ENCODE measurements at places on chromosomes 2 and 18. TPM values are rescaled to one million over a fixed set of nuclear protein-coding genes. Genes with fewer than 3 reads are reported as not detected.
A peak's percentile ranks its signal among the peaks of the same experiment; 100 is the strongest.

DNA sequence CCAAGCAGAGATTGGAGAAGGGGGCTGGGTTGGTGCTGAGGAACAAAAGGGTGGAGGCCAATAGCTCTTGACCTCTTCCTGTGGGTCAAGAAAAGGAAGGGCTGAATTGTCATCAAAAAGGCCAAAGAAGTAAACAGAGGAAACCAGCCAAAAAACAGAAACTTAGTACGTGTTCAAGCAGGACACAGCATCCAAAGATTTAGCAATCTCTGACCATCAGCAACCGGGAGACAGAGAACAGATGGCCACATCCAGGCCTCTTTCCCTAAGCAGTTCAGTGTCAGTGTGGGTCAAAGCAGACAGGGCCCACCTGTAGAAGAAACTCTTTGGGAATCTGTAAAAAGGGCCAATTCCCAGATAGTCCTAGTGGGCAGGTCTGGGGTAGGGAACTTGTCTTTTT, 2.9 kb downstream of the DNPEP start:
- H3K27ac ChIP-seq: no peak overlapping the region
- peaks cover 18% of the 10 kb centered on the region for H3K36me3 ChIP-seq
- no peaks in the 10 kb centered on the region for H3K27me3 ChIP-seq
- H3K4me3 ChIP-seq: no peak overlapping the region
- H3K4me1 ChIP-seq: peaks cover 14% of the 10 kb centered on the region

GRCh38 chr18:69483574-69483973, 82.9 kb downstream of the DOK6 start:
- peaks cover 4% of the 10 kb centered on the region for H3K4me1 ChIP-seq
- no peak overlapping the region for H3K27ac ChIP-seq
- H3K36me3 ChIP-seq: no peaks in the 10 kb centered on the region
- no peaks in the 10 kb centered on the region for H3K27me3 ChIP-seq
- H3K4me3 ChIP-seq: no peak overlapping the region
- no peak for DNase-seq

- no peaks in the 10 kb centered on the region for H3K27me3 ChIP-seq
- H3K27ac ChIP-seq: peak overlapping the region; percentile 66
- H3K4me1 ChIP-seq: peaks cover 7% of the 10 kb centered on the region
- DNase-seq: no peak
- H3K36me3 ChIP-seq: peaks cover 4% of the 10 kb centered on the region
Measured at GRCh38 chr2:69428981-69429380, 8.3 kb downstream of the NFU1 start.

FSIP2 gene
- total RNA-seq: 1.7 TPM

GRCh38 chr18:51133580-51134160, 63.8 kb downstream of the MEX3C start:
- peaks cover 36% of the 10 kb centered on the region for H3K4me1 ChIP-seq
- H3K27ac ChIP-seq: no peak overlapping the region
- H3K4me3 ChIP-seq: no peak overlapping the region
- no peaks in the 10 kb centered on the region for H3K36me3 ChIP-seq

CFLAR gene
- total RNA-seq: 35.8 TPM

DNA sequence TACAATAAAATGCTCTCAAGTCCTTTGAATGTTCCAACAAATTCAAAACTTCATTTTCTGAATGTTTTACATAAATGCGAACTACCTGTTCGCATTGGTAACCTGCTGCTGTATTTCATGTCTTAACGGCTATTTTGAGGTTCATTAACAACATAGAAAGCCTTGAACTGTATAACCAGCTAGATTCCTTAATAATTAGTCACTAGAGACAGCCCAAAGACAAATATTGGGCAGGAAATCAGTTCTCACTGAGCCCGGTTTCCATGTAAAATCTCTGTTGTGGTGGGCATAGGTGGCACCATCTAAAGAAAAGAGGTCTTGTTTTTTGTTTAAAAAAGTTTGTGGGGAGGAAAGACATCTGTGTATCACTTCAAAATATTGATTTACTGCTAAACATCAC, 29.2 kb downstream of the PDIA6 start:
- no peak overlapping the region for H3K4me3 ChIP-seq
- H3K27me3 ChIP-seq: no peaks in the 10 kb centered on the region
- H3K4me1 ChIP-seq: peaks cover 17% of the 10 kb centered on the region
- H3K27ac ChIP-seq: peak overlapping the region; percentile 74
- peaks cover 45% of the 10 kb centered on the region for H3K36me3 ChIP-seq
- DNase-seq: no peak

DNA sequence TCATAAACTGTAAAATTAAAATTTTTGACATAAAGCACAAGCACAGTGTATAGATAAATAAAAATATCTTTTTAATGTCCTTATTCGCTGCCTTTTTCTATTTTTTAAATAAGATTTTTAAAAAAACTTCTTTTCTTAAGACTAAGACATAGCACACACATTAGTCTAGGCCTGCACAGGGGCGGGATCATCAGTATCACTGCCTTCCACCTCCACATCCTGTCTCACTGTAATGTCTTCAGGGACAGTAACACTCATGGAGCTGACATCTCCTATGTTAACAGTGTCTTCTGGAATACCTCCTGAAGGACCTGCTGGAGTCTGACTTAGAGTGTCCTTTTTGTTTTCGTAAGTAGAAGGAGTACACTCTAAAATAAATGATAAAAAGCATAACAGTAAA, 33.0 kb downstream of the VAPA start:
- peaks cover 23% of the 10 kb centered on the region for H3K36me3 ChIP-seq
- no peak overlapping the region for H3K4me3 ChIP-seq
- H3K4me1 ChIP-seq: peaks cover 7% of the 10 kb centered on the region
- DNase-seq: no peak

ASB18 gene
- total RNA-seq: not detected

- no peak overlapping the region for H3K4me3 ChIP-seq
- peaks cover 54% of the 10 kb centered on the region for H3K4me1 ChIP-seq
- peaks cover 3% of the 10 kb centered on the region for H3K36me3 ChIP-seq
- peak overlapping the region; percentile 49 for H3K27ac ChIP-seq
Measured at GRCh38 chr2:191301971-191302370, 56.8 kb downstream of the MYO1B start.

DNA sequence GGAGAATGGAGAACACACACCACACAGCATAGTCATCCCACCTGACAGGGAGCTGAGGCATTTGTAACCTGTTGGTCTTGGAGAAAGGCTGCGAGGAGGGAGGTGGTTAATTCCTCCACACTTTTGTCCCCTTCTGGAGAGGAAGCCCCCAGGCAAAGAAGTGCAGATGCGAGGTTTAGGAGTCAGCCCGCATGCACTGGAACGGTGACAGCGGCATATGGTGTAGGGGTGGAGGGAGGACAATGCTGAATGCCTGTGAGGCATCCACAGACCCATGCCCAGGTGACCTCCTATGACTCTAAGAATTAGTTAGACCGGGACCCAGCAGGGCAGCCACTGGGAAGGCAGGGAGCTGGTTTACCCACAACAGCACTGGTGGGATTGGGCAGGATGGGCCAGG, 12.2 kb downstream of the SPATA3 start:
- H3K4me3 ChIP-seq: no peak overlapping the region
- no peak overlapping the region for H3K27ac ChIP-seq
- H3K36me3 ChIP-seq: no peaks in the 10 kb centered on the region
- H3K27me3 ChIP-seq: peaks cover 41% of the 10 kb centered on the region

- no peak for DNase-seq
- peaks cover 58% of the 10 kb centered on the region for H3K4me1 ChIP-seq
- H3K36me3 ChIP-seq: no peaks in the 10 kb centered on the region
- H3K27me3 ChIP-seq: no peaks in the 10 kb centered on the region
- peak overlapping the region; percentile 95 for H3K27ac ChIP-seq
Measured at GRCh38 chr2:27890924-27891672, 569 bp downstream of the BABAM2 start.

- H3K27me3 ChIP-seq: no peaks in the 10 kb centered on the region
- peak; percentile 58 for DNase-seq
- no peak overlapping the region for H3K4me3 ChIP-seq
Measured at GRCh38 chr2:10007921-10008808, 35.2 kb upstream of the KLF11 start.

HOXD13 gene
- total RNA-seq: not detected

GRCh38 chr18:58091099-58091611, 47.1 kb downstream of the NEDD4L start:
- no peak overlapping the region for H3K27ac ChIP-seq
- peaks cover 3% of the 10 kb centered on the region for H3K36me3 ChIP-seq
- no peak for DNase-seq

DNA sequence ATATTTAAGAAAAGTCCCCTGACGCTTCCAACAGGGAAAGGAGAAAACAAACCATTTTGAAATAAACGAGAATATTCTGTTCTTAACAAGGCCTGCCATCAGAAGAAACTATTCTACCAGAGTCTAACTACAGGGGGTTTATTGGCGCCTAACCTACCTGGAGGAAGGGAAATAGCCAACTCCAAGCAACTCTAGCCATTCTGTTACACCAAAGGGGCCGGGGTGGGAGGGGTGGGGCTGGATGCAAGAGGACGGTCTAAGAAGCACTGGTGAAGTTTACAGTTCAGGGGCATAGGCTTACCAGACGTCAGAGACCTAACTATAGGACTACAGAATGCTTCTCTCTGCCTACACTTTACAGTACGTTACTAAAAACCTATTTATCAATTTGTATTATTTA, 60.5 kb upstream of the GALNT5 start:
- H3K27ac ChIP-seq: no peak overlapping the region
- peaks cover 2% of the 10 kb centered on the region for H3K27me3 ChIP-seq
- H3K4me1 ChIP-seq: peaks cover 4% of the 10 kb centered on the region

GRCh38 chr2:30753630-30754029, 53.6 kb downstream of the CAPN13 start:
- no peak for DNase-seq
- peaks cover 5% of the 10 kb centered on the region for H3K4me1 ChIP-seq
- H3K27ac ChIP-seq: no peak overlapping the region

DNA sequence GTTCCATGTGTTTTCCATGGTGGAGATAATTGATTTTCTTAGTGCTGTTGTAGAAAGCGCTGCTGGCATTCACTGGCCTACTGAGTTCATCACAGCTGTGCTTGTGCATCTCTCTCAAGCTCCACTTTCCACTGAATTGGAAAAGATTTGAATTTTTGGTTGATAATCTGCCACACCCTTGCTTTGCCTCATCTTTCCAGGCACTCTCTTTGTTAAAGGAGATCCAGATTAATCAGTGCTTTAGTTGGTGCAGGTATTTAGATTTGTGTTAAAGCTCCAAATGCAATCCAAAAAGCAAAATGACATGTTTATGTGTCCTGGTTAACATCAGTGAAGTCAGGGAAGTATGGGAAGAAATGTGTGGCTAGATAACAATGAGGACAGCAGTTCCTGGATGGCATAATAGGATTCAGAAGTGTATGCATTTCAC, 2.7 kb upstream of the COL3A1 start:
- DNase-seq: no peak
- H3K36me3 ChIP-seq: peaks cover 9% of the 10 kb centered on the region
- H3K27ac ChIP-seq: no peak overlapping the region
- peaks cover 55% of the 10 kb centered on the region for H3K4me1 ChIP-seq
- no peak overlapping the region for H3K4me3 ChIP-seq

Data from chondrocyte (in vitro differentiated cells).